Spleen (tissue), 13 donors: ENCODE measurements at places on chromosomes 12 and 14. TPM values are rescaled to one million over a fixed set of nuclear protein-coding genes. Genes with fewer than 3 reads are reported as not detected.
A peak's percentile ranks its signal among the peaks of the same experiment; 100 is the strongest.

- DNase-seq, result no peak
- H3K27me3 ChIP-seq, result no peaks in the 10 kb centered on the region
- no peaks in the 10 kb centered on the region for H3K4me1 ChIP-seq
Observed at GRCh38 chr12:92641291-92641690, 61.5 kb upstream of the PLEKHG7 start.

GRCh38 chr12:131808744-131809371 is 19.3 kb upstream of the MMP17 start:
- no peaks in the 10 kb centered on the region for H3K4me1 ChIP-seq
- H3K27me3 ChIP-seq, result no peaks in the 10 kb centered on the region
- peak overlapping the region; percentile 54 for H3K27ac ChIP-seq
- peak overlapping the region; percentile 63 for H3K4me3 ChIP-seq
- DNase-seq, result peak; percentile 95

- peak overlapping the region; percentile 70 for H3K27ac ChIP-seq
- H3K4me1 ChIP-seq, result peaks cover 5% of the 10 kb centered on the region
- peaks cover 4% of the 10 kb centered on the region for H3K27me3 ChIP-seq
- no peak for DNase-seq
- no peaks in the 10 kb centered on the region for H3K36me3 ChIP-seq
Observed at GRCh38 chr12:7497661-7498060, 5.9 kb downstream of the CD163 start.

- no peaks in the 10 kb centered on the region for H3K36me3 ChIP-seq
- no peaks in the 10 kb centered on the region for H3K4me1 ChIP-seq
- no peak overlapping the region for H3K27ac ChIP-seq
- H3K27me3 ChIP-seq, result no peaks in the 10 kb centered on the region
- no peak for DNase-seq
- H3K4me3 ChIP-seq, result no peak overlapping the region
Observed at GRCh38 chr14:54822685-54823084, 79.9 kb downstream of the GCH1 start.

The DAO gene
- not detected for total RNA-seq

The SUSD6 gene
- total RNA-seq, result 87.4 TPM

- no peak for DNase-seq
- no peaks in the 10 kb centered on the region for H3K36me3 ChIP-seq
- H3K4me1 ChIP-seq, result no peaks in the 10 kb centered on the region
- no peak overlapping the region for H3K27ac ChIP-seq
Observed at GRCh38 chr12:131674373-131674772, 36.5 kb upstream of the SFSWAP start.
